ENCODE measurements at places on chromosomes 5 and 9.

GRCh38 chr9:126519660-126520420, 93.9 kb upstream of the LMX1B start:
- peak; percentile 27 for DNase-seq

DNA sequence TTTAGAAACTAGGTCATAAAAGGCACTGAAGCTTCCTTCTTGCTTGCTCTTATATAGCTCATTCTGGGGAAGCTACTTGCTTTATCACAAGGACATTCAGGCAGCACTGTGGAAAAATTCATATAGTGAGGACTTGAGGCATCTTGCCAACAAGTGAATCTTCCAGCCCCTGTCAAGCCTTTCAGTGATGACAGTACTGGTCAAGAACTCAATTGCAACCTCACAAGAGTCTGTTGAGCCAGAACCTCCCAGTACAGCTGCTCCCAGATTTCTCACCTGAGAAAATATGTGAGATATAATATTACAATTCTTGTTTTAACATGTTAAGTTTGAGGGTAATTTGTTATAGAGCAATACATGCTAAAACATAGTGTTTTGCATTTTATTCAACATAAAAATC, 2011.0 kb upstream of the NUDT12 start:
- DNase-seq: no peak

- DNase-seq: no peak
Measured at GRCh38 chr5:137760719-137761516, 6.8 kb upstream of the HNRNPA0 start.

- DNase-seq: peak; percentile 48
Measured at GRCh38 chr5:91219803-91220371, 163.2 kb downstream of the ARRDC3 start.

GRCh38 chr5:175805256-175806011, 65.9 kb upstream of the CPLX2 start:
- DNase-seq: no peak

DNA sequence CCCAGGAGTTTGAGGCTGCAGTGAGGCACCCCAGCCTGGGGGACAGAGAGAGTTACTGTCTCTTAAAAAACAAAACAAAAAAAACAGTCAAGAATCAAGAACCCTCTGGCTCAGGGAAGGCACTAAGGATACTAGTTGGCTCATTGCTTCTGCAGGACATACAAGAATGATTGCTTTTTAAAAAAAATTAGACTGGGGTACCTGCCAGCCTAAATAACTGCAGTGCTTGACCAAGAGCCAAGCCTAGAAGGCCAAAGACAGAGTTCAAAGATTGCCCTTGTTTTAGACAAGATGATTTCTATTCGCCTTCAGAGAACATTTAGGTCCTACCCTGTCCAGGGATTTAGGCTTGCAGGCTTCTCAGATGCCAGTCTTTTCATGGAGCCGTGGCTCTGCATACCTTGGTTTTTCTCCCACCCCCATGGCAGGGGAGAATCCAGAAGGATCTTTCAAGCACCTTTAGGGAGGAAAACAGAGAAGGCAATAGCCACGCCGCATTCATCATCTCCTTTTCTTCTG, 93.7 kb upstream of the IL6ST start:
- DNase-seq: no peak

- no peak for DNase-seq
Measured at GRCh38 chr5:115274584-115274983, 11.9 kb upstream of the PGGT1B start.

DNA sequence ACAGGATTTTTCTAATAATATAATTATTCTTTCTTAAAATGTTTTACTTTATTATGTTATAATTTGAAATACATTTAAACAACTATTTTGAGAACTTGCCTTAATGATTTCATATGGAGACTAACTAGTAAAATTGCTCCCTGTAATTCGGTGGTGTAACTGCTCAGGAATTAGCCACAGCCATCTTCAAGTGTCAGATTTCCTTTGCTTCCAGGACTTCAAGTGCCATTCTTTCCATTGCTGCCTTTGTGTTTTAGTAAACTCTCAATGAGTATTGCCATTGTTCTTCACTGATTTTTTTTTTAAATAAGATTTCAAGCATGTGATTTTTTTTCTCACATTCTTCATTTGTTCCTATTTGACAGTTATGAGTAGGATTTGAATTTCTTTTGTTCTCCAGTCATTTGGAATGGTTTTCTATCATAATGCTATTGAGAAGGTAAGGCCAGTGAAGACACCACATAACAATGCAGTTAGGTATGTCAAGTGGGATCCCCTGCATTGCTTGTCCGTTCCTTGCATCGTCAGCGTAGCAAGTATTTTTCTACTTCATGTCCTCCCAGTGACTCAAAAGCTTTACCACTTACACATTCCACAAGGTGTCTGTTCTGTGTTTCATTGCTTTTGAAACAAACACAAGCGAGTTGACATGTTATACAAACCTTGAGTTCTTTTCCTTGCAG, 83.7 kb downstream of the LNPEP start:
- no peak for DNase-seq

DNA sequence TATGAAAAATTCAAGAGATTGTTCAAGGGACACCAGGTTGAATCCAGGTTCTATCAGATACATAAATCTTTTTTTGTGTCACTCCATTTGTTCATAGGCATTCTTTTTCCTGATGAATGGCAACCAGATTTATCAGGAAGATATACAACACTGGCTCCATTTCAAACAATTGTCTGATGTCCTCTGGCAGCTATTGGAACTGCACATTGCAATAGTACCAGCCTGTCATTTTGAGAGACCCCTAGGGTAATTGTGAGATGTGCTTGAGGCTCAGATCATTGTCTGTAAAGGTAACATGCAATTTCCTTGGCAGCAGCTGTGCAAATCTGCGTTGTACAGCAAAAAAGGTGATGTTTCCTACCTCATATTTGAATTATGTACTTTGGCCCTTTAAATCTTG, 25.9 kb downstream of the KCTD16 start:
- no peak for DNase-seq

- DNase-seq: peak; percentile 85
Measured at GRCh38 chr9:34547960-34548611, 25.3 kb upstream of the ENHO start.

GRCh38 chr5:145587710-145588109, 247.4 kb downstream of the PRELID2 start:
- no peak for DNase-seq

DNA sequence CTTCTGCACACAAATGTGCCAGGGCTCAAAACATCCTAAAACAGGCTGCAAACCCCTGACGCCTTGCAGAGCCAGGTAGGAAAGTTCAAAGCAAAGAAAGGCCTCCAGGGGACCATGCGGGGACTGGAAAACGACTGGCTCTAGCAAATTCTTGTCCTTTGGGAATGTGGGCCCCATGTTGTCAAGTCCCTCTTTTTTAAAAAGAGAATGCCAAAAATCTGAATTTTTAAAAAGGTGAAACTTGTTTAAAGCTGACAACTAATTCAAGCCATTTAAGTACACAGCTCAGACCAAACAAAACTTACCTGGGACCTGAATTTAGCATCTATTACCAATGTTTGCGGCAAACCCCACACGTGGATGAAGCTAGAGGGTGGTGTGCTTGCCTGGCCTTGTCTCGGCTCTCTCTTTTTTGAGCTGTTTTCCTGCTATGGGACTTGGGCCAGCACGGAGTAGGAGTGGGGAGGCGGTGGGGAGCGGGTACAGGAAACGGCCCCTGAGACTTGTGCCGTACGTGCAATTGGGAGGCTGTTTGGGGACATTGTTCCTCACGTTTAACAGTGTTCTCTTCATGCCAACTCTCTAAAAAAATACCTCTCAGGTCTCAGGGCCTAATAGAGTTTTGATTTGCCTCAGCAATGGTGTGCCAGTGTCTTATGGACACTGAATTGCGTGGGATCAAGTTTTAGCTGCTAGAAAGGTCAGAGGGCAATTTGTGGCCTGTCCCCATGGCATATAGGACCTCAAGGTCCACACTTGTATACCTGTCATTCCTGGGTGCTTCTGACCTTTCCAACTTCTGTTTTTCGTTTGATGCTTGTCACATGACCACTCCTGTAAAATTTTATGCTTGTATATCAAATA, 15.1 kb upstream of the PHF19 start:
- DNase-seq: no peak

GRCh38 chr5:18102733-18103132, 468.5 kb downstream of the TAF11L14 start:
- no peak for DNase-seq

- no peak for DNase-seq
Measured at GRCh38 chr9:86200599-86201162, 58.8 kb downstream of the C9orf153 start.

DNA sequence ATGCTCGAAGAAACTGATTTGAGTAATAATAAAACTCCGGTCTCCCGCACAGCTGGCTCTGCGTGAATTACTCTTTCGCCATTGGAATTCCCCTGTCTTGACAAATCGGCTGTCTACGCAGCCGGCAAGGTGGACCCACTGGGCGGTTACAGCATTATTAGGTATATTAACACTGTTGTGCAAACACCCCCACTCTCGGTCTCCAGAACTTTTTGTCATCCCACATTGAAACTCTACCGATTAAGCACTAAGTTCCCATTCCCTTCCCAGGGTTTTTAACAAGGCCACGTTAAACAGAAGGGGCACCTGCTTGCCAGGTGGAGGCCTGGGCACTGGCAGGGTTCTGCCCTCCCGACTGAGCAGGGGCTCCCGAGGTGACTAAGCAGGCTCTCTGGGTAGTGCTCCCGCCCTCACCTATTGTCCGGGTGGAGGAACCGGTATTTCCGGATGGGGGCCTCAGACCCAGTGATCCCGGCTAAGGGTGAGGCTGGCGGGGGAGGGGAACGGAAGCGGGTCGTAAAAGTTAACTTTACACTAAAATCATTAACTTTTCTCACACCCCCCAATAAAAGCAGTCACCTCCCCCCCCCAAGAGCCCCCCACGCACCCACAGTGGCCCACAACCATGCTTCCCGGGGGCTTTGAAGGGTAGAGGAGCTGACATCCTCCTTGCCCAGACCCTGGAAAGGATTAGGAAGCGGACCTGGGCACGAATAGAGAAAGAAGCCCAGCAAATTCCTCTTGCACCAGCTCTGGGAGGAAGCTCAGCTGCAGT, 53.5 kb upstream of the TJP2 start:
- no peak for DNase-seq

DNA sequence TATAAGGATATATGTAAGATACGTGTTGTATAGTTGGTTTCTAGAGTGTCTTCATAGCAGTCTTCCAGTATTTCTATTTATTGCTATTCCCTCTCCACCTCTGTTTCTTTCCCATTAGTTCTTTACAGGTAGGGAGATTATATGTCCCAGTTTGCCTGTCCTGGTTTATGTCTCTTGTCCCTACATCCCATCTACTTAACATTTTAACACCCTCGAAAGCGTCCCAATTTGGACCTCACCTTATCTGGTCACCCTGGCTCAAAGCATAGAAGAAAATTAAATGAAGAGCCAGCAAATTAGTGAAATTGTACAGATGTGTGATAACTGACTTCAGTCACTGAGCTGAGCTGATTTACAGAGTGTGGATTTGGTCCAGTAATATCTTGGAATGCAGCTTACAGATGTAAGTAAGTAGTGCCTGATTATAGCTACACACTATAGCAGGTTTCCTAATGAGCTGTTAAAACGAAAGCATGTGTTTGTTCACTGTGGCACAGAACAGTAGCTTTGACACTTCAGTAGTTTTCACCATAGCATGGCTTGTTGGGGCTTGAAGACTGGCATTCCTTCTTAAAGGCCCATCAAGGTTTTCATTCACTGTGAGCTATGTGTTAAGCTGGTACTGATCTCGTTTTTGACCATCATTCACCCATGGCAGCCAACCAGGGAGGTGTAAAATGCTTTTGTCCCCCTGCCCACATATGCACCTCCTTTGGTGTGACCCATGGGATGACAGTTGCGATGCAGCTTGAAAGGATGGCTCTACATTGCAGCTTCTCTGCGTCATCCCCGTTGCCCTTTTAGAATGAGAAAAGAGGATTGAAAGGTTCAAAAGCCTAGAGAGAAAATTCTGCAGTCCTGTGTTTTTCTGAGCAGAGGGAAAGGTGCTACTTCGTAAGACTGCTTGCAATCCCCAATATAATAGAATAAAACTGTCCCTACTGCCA, 192.1 kb upstream of the DMRT1 start:
- DNase-seq: no peak

- DNase-seq: no peak
Measured at GRCh38 chr9:135213566-135213965, 126.1 kb downstream of the OLFM1 start.

GRCh38 chr9:99978221-99978620, 71.8 kb downstream of the STX17 start:
- DNase-seq: no peak

DNA sequence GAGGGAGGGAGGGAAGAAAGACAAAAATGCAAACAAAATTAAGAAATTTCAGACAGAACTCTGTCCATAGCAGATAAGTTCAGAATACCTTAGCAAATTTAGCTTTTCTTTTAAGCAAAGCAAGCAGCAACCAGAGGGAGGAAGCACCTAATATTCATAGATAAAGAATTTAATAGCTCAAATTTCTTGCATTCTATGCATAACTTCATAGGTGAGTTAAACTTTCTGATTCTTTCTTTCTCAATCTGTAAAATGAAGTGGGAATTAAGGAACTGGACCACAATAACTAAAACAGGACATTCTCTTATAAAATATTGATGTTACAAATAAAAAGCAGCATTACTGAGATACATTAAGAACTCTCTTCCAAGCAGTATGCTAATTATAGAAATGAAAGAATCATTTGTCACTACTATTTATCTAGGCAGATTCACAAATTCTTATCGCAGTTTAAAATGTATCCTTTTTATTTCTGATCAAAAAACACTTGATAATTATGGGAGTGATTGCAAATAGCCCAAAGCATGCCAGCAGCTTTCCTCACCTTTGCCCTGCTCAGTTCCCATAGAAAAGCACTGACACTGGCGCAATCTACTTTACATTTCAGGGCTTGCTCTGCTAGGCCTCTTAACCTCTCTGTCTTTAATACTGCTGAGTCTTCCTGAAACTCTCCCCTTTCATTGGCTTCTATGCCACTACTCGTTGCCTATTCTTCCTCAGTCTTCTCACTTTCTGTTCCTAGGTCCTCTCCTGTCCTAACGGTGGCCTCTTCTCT, 341.8 kb downstream of the PIK3R1 start:
- DNase-seq: no peak

- no peak for DNase-seq
Measured at GRCh38 chr9:126942399-126942798, 27.8 kb downstream of the RALGPS1 start.

- no peak for DNase-seq
Measured at GRCh38 chr9:21326526-21327139, 8.6 kb downstream of the KLHL9 start.

DNA sequence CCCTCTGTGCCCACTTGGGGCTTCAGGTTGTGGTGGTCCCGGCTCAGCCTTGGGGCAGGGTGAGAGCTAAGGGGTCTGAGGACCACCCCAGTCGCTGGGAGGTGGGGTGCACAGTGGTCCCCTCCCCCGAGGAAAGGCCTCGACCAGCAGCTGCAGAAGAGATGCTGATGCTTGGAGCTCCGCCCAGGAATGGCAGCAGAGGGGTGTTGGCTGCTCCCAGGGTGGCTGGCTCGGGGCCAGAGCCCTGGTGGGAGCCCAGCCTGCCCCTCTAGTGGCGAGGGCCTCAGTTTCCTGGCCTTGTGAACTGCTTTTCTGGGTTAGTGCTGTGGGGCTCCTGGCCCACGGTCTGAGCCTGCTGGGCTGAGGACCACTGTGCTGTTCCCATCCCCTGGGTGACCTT, 1.2 kb downstream of the DIPK1B start:
- DNase-seq: no peak
